ENCODE measurements at places on chromosomes 12 and 14.

DNA sequence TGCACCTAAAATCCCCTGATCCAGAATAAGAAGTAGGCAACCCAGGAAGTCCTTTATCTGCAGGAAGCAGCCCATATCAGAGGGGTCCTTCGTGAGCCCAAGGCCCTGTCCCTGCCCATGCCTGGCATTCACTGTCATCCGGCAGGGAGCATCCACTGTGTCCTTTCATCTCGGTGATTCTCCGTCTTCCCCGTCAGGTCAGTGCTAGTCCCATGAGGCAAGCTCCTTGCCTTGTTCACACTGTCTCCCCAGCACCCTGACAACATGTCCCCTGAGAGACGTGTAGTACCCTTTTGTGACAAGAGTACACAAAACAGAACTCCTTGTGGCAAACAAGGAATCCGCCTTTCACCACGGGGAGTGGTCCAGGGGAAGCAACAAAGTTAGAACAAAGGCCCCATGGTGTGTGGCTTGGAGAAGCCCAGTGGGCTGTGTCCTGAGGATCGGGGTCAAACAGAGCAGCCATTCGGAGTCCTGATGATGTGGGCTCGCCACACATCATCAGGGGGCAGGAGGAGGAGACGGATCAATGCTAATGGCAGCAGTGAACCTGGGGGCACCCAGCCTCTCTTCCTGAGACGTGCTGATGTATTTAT lies 112.1 kb downstream of the DICER1 start:
- DNase-seq, result no peak

DNA sequence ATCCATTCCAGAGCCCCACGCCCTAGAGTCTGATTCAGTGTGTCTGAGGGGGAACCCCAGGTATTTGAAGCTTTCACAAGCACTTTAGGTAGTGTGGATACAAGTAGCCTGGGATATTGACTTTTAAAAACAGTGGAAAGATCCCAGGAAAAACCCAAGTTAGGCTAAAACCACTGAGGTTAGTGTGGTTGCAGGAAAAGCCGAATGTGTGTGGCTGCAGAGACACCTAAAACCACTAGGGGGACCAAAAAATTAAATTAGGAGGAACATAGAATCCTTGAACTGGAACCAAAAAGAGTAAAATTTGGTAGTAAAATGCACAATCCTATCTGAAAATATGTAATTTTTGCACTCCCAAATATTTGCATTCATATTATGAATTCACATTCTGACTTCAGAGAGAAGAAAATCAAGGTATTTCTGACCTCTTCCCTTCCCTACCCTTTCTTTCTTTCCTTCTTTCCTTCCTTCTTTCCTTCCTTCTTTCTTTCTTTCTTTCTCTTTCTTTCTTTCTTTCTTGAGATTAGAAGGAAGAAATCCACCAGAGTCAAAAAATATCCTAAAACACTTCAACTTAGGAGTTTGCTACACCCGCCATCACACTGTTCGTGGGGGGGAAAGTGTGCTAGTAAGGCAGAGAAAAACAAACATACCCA lies 37.8 kb downstream of the SLCO1A2 start:
- peak; percentile 7 for DNase-seq

DNA sequence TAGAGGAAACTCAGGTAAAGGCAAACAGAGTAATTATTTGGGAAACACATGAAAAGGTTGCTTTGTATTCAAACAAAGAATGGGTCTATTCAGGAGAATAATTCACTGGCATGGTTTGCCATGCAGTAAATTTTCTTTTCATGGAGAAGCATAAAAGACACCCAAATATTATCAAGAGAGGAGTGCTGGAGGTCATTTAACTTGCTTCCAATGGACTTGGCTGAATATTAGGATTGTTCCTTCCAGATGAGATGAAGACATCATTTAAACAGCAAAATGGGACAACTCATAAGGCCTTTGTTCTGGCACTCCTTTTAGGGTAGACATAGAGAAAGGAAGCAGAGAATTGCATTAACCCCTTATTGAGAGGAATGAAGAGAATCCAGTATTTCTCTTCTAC lies 38.7 kb downstream of the WIF1 start:
- no peak for DNase-seq

DNA sequence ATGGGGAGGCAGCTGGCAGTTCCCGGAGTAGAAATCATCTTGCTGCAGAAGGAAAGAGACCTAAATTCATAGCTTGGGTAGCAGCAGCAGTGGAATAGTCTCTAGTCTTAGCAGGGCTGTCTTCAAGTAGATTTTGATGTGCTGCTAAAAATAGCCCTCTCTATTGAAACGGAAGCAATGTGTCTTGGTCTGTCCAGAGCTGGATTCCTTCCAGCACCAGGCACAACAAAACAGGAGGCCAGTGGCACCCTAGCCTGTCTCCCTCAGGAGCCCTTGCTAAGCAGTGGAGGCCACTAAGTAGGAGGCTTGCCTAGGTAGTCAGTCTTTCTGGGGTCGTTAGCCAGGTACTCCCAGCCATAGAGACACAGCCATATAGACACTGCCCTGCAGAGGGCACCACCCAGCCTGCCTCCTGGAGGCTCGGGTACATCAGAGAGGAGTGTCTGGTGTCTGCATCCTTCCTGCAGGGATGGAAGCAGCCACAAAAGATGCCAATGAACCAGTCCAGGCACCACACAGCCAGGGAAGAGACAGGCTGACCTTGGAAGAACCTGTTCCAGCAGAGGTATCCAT lies 97.5 kb downstream of the CRACR2A start:
- DNase-seq, result peak; percentile 57

DNA sequence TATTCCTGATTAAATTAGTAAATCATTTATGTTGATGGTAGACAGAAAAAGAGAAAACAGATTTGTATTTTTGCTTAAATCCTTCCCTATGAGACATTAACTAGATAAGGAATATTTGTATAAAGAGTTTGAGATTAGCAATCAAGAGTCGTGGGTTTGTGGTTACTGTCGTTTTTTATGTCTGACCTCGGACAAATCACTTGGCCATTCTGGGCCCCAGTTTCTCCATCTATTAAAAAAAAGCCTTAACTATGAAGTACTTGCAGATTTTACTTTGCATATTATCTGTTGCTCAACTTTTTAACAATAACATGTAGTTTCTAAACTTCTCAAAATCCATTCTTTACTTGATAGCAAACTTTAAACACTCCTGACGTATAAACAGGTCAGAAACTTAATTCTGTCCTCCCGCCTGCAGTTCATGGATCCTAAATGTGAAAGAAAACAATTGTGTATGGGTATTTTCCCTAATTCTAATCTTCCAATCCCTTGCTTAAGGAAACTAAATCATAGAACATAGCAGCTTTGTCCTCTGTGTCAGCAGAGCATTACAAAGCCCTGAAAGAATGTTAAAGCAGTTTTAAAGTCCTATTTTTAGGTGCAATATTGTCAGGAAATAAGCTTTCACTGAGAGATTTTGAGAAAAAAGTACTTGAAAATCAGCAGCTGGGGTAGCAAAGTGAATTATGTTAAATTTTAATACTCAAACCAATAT lies 118.2 kb downstream of the GPR135 start:
- DNase-seq, result peak; percentile 9
